ENCODE measurements at places on chromosomes 6 and 20.

GRCh38 chr6:149016716-149017115, 269.9 kb downstream of the UST start:
- DNase-seq, result no peak

- no peak for DNase-seq
Observed at GRCh38 chr6:88683734-88684133, 279.7 kb downstream of the RNGTT start.

- no peak for DNase-seq
Observed at GRCh38 chr20:11852189-11852588, 65.5 kb upstream of the BTBD3 start.

GRCh38 chr6:87164506-87164905, 9.1 kb downstream of the ZNF292 start:
- no peak for DNase-seq

GRCh38 chr6:128519931-128520435, 416 bp downstream of the PTPRK start:
- DNase-seq, result peak; percentile 19

DNA sequence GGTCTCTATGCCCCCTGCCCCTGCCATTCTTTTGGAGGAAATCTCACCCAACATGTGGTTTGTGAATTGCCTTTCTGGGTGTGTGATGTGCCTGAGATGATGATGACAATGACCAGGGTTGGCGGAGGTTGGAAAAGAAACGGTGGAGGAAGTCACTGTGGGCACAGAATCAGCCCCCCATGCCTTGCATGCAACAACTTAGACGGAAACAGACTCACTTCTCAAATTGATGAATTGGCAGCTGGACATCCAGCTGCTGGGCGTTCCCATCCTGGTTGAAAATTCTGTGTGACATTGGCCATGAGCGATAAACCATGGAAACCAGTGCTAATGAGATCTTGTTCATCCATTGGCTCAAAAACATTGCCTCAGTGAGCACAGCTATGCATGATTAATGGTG, 95.8 kb upstream of the LY86 start:
- no peak for DNase-seq

DNA sequence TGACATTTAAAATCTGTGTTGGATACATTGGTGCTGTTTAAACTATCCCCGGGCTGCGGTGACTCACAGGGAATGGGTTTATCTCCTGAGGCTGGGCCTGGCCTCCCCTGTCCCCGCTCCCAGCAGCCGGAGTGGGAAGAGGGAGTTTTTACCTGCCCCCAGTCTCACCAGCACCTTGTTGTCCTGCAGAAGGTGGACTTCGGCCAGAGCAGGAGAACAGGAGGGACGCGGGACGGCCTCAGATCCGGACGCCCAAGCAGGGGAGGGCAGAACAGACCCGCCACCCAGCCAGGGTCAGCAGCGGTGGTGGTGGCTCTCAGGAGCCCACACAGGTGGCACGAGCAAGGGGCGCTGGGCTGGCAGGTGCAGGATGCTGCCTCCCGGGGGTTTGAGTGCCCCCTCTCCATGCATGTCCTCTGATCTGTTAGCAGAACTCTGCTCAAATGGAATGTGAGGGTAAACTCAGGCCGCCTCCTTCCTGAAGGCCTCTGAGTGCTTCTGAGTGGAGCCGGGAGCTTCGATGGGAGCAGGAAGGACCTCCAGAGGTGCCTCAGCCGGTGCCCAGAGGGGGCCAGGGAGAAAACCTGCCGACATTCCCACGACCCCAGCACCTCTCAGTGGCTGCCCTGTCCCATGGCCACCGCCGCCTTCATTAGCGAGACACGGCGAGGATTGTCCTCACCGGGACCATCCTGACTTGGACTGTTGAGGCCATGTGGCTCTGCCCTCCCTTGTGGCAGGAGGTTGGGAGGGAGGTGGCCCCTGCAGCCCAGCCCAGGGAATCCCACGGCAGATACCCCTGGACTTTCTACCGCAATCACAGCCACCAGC, 43.4 kb upstream of the MRGBP start:
- DNase-seq, result peak; percentile 28

DNA sequence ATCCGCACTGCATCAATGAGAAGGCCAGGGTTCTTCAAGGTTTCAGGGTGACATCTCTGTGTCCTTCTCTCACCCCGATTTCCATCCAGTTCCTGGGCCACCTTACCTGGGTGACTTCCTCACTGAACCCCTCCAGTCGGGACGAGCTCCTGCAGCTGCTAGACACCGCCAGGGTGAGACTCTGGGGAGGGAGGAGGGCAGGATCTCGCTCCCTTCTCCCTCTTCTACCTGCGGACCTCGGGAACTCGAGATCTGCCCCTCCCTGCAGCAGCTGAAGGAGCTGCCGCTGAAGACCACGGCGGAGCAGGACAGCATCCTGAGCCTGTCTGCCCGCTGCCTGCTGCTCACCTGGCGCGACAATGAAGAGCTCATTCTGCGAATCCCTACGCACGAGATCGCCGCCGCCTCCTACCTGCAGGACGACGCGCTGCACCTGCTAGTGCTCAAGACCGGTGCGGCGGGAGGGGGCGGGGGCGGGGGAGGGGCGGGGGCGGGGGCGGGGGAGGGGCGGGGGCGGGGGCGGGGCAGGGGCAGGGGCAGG, 7.5 kb downstream of the CCM2L start:
- DNase-seq, result no peak

GRCh38 chr6:41733360-41733706, 2.1 kb downstream of the TFEB start:
- DNase-seq, result no peak

- peak; percentile 34 for DNase-seq
Observed at GRCh38 chr20:58117944-58118343, 110.5 kb downstream of the ANKRD60 start.

DNA sequence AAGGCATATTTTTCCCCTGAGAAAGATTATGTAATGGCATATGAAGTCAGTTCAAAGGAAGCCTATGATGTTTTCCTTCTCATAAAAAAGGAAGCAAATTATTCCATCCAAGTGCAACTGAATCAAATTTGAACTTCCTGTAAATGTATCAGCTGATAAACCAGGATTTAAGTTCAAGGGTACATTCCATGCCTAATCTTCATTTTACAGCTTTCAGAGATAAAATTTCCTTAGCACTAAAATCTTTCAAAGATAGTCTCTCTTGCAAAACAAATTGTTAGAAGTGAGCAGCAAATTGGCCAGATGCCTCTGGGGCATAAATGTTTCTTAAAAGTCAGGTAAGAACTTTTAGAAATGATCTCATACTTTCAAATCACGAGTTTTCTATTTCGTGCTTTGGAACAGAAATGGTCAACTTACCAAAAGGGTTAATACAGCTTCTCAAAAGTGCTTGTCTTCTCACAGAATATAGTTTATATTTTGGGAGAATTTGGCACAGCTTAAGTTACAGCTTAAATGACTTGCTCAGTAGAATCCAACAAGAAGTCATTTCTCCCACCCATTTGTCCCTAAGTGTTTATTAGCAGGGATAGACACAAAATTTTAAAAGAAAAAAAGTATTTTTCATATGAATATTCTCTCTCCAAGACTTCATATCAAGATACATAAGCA, 2.7 kb upstream of the TCF21 start:
- no peak for DNase-seq

- no peak for DNase-seq
Observed at GRCh38 chr6:55663914-55664313, 84.9 kb upstream of the HMGCLL1 start.

GRCh38 chr20:64029293-64030117, 6.5 kb upstream of the C20orf204 start:
- DNase-seq, result no peak

- DNase-seq, result no peak
Observed at GRCh38 chr6:129648819-129649491, 61.0 kb downstream of the ARHGAP18 start.

DNA sequence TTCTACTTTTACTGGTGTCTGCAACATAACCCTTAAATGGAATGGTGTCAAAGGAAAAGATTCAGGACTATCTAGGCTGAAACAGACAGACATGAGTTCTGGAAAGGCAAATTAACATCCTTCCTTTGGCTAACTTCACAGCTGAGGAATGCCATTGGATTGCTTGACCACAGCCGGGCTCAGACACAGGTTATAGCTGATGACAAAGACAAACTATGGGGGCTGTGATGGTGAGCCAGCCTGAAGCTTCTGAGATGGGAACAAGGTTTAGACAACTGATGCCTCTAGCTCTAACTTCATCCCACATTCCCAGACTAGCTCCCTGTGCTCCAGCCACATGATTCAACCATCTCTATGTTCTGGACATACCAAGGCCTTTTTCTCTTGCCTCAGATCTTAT, 15.3 kb downstream of the POLR1C start:
- DNase-seq, result no peak

DNA sequence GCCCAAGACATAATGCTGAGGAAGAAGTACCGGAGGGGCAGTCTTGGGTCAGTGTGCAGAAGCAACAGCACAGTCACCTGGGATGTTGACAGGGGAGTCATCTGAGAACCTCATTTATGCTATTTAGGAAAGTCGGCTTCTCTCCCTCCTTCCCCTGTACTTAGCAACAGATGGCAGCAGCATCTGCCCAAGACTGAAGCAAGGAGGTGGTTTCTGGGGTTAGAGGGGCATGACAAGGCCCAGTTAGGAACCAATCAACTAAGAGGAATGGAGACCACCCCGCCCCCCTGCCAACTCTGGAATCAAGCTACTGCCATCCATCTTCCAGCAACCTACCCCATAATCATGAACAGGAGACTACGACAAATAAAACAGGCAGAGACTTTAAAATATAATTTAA, 21.7 kb downstream of the RIPK1 start:
- DNase-seq, result no peak

DNA sequence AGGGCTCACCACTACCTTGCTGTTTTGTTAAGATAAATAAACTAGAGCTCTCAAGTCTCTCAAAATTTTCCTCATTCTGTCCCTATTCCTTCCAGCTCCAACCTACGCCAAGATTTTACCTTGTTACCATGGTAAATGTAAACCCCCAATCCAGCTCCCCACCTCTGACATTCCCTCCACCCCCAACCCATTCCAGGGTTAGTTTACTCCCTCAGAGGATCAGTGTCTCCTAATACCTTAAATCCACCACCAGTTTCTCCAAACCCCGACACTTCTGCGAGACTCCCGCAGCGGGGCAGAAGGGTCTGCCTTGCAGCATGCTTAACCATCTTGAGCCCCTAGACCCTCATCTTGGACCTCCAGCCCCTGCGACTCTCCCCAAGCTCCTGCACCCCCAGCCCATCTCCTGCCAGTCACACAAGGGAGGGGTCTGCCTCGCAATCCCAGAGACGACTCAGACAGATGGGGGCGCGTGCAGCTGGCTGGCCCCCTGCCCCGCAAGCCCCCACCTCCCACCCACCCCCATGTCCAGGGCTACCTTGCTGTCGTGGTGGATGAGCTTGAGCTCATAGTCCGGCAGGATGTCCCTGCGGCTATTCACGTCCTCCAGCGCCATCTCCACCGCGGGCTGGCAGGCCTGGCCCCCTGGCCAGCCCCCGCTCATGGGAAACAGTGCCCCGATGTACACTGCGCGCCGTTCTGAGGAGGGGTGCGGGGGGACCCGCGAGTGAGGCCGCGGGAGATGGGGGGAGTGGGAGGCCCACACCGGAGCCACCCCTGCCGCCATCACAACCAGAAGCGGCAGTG, 5.8 kb downstream of the GABBR1 start:
- no peak for DNase-seq

GRCh38 chr20:13883425-13883824, 98.6 kb downstream of the NDUFAF5 start:
- no peak for DNase-seq

- no peak for DNase-seq
Observed at GRCh38 chr6:90160013-90160412, 136.6 kb downstream of the BACH2 start.

DNA sequence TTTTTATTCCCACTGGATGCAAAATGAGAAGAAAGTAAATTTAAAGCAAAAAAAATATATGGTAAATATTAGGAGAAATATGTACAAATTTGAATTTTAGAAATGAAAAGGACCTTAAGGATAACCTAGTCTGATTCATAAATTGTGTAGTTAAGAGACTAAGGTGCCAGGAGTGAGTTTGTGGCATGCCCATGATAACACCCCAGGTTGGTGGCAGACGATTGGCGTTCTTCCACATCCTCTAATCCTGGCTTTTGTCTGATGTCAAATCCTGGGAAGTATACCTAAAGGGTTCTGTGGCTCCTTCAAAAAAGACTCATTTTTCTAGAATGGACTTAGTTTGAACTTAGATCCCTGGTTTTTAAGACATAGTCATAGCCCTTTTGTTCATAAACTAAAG, 62.2 kb downstream of the SAMD5 start:
- no peak for DNase-seq

DNA sequence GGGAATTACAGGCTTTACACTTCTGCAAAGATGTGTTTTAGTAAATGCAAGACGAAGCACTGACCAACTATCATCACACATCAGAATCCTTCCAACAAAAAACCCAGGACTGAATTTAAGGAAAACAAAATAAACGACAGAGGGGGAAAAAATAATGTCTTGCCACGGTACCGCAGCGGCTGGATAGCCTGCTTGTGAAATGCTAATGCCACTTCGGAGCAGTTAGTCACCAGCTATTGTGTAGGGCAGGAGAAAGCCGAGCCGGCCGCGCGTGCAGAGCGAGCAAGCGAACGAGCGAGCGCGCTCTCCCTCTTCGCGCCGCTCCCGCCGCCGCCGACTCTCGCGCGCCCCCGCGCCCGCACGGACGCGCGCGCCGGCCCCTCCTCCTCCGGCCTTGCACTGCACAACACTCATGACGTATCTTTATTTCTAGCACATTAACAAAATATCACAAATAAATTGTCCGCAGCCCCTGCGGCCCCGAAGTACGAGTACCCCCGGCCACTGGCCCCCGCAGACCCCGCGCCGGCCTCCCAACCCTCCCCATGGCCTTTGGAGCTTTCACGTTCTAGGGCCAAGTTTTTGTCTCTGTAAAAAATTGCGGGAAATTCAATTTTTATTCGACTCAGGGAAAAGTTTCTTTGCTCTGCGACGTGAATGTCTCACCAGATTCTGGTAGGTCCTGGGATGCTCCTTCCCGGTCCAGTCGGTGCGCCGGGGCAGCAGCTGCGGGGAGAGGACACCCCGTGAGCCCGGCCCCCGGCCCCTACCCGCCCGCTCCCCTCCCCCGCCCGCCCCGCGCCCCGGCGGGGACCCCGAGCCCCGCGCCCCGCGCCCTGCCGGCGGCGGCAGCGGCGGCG, 1.0 kb downstream of the PHIP start:
- DNase-seq, result peak; percentile 95

DNA sequence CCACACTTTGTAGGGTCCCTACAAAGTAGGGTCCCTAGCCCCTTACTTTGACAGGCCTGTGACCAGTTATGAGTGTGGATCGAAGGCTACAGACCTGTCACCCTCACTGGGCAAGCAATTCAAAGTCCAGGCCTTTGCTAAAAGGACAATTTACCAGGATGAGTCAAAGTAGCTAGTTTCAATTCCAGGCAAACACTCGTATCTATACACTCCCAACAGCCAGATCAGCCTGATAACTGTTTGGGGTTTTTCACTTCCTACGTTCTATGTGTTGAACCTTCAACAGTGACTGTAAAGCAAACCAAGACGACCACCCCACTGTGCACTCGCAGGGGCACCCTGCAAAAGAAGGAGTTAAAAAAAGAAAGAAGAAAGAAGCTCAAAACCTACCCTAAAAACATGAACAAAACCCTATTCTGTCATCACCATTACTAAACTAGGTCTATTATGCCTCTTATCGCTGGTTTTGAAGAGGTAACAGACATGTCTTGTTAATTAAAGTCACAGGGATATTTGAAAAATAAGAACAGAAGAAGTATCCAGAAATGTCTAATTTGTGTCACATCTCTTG, 3.2 kb downstream of the GFOD1 start:
- DNase-seq, result no peak
